ENCODE measurements at places on chromosomes 3 and 15.

- no peak for DNase-seq
These were observed 38.4 kb upstream of the SLC25A36 start for GRCh38 chr3:140903196-140903595.

GRCh38 chr15:89352476-89352875 is 17.9 kb upstream of the POLG start:
- DNase-seq: no peak

GRCh38 chr3:55009372-55009771 is 81.5 kb upstream of the LRTM1 start:
- no peak for DNase-seq

DNA sequence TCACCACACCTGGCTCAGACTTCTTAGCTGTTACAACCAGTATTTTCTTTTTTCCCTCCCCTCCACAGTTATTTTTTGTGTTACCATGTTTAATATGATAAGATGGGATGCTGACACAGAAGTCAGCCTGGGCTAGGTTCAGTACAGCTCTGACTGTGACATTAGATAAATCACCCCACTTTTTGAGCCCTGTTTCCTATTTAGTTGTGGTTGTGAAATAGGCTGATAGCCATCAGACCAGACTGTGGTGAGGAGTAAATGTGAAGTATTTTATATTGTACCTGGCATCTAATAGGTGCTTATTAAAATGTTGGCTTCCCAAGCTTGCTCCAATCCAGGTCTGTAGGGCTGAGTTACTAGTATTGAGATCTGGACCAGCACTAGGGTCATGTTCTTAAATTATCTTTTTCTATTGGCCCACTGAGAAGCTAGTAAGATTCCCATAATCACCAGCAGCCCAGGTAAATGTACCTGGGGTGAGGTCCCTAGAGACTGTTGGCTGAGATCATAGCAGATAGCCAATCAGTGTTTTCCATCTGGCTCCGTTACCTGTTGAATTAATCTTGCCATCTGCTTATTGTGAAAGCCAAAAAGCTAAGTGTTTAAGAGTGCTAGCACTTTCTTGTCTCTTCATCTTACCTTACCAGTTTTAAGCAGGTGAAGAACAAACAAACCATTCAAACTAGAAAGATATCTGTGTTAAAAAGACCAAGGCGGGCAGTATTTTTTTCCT is 61.0 kb downstream of the CCK start:
- no peak for DNase-seq

GRCh38 chr15:77180270-77180669 is 109.4 kb upstream of the TSPAN3 start:
- no peak for DNase-seq
